SK-N-MC (cell line): ENCODE measurements at places on chromosomes 5 and 9.
A peak's percentile ranks its signal among the peaks of the same experiment; 100 is the strongest.

DNA sequence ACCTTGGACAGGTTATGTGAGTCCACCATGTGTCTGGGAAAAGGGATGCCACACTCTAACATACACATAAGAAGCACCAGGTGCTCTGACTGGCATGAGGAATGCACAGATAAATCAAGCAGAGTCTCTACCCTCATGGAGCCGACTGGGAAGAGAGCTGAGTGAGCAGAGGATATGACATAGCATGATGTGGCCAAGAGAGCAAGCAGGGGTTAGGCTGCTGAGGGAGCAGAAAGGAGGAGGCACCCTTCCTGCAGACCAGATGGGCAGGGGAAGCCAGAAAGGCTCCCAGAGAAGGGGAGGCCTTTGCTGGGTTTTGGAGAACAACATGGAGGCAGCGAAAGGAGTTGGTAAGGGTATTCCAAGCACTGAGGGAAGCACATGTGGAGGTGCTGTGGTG is 223.1 kb downstream of the GNA14 start:
- DNase-seq = no peak

DNA sequence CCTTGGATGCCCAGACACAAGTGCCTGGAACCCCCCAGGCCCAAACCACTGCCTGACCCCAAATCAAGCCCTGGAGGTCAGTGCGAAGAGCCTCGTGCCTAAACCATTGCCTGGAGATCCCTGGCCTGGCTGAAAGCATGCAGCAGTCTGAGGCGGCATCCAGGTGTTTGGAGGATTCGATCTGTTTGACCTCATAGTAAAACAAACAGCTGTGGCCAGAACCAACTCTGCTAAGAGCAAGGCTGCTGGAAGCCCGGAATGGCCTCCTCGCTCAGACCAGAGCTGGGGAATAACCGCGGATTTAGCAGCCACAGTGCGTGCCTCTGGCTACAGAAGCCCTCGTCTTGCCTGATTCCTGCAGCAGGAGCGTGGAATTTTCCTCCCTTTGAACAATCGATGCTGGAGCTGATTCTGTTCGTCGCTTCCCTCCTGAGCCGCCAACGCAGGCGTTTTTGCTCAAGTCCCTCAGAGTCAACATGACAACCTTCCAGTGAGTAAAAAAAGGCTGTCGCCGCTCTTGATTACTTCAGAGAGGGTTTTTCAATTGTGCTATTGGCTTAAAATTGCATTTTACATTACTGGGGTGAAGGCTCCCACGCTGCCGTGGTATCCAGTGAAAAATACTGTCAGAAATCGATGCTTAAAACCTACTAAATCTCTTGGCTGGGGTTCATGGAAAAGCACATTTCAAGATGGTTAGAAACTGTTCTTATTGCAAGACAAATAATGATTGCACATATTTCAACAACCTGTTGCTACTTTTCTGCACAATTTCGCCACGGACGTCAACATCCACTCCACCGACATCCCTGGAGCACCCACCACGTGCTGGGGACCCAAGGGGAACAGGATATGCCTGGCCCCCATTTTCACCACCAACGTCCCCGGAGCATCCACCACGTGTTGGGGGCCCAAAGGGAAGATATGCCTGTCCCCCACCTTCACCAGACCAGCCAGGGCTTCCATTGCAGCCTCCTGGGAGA is 190.0 kb downstream of the OLFM1 start:
- no peak for DNase-seq

DNA sequence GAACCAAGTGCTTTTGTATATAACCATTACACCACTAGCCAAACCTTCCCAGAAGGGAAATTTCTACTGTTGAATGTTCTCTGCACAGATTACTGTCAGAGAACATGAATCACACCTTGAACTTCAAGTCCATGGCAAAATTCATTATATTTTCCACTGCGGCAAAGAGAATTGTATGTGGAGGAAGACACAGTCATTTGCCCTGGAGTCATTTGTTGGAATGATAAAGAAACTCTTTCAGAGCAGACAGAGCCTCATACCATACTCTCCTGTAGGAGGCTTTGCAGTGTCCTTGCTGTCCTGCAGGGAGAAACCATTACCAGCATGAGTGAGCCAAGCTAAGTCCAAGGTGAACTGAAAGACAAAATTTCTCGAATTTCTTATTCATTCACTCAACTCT is 369.0 kb downstream of the ARHGEF28 start:
- DNase-seq = no peak

DNA sequence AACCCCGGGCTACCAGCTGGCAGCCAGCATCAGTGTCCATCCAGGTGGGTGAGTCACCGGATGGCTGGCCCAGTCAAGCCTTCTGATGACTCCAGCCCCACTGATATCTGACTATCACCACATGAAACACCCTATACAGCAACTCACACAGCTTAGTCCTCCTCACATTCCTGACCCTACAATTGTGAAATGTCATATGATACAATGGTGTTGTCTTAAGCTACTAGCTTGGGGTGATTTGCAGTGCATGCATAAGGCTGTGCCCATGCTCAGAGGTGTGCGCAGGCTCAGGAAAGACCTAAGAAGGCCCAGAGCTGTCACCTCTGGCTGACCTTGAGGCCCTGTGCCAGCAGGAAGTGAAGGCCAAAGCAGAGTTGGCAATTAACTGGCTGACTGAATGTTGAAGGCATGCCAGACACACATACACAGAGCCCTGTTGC is 21.5 kb upstream of the SEMA4D start:
- DNase-seq = no peak

- no peak for DNase-seq
Observed at GRCh38 chr5:151155775-151156506, 1.6 kb downstream of the ANXA6 start.

DNA sequence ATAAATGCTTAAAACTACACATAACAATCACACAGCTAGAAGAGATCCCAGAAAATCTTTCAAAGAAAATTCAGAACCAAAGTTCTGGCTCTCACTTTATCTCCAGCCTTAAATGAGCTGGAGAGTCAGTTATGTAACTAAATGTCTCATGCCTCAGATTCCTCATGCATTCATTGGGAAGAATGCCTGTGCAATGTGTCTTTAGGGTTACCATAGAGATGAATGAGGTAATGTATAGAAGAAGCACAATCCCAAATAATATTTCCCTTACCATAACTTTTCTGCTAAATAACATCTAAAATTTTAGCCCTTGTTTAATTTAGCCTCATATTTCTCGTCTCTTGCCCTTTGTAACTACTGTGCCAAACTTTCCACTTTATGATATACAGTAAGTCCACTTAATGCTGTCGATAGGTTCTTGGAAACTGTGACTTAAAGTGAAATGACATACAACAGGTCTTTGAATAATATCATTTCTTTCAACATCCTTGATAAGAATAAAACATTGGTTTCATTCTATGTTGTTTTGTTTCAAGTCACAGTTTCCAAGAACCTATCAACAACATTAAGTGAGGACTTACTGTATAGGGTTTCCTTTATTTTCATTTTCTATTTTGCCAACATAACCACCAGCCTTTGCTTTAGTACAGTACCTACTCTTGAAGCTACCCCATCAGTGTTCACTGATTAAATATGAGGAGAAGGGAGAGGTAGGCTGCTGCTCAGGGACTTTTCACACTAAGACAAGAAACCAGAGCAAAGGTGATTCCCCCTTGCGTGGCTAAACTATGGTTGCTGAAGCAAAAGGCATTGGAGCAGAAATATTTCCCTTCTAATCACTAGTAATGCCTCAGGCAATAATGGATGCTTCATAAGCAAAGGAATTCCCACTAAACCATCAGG is 295.7 kb upstream of the PTGER4 start:
- DNase-seq = peak; percentile 32

- no peak for DNase-seq
Observed at GRCh38 chr9:3888497-3888858, 362.7 kb upstream of the RFX3 start.

DNA sequence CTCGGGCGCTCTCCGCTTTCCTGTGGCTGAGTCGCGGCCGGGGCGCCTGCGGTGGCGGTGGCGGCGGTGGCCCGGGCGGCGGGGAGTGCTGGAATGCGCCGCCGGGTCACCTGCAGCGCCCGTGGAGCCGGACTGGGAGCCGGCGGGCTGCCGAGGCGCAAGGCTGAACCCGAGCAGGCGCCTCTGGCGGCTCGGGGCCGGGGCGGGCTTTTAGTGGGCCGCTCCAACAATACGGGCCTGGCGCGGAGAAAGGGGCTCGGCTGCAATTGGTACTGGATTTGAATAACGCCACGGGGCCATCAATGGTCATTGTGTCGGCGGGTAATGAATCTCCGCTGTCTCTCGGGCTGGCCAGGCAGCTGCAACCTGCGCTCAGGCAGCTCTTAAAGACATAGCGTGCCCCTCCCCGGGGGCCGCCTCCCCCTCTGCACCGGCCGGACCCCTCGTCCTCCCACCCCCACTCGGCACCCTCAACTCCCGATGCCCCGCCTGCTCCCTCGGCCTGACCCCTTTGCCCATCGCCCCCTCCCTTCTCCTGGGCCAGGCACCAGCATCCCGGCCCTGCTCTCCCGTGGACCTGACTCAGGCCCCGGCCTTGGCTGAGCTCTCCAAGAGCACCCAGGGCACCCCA is 22.1 kb downstream of the URM1 start:
- no peak for DNase-seq

DNA sequence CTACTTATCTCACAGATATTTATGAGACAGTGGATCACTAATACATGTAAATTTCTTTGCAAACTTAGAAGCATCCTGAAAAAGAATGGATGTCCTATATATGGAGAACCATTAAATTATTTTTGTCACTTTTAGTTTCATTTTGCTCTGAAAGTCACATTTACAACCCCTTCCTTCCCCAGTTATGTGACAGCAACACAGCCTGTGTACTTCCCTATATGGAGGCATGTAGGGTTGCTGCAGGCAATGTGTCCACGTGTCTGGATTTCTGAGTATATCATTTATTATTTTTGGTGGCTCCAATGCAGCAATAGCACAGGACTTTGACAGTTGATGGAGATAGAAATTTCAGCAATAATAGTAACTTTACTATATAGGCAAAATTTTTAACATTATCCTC is 156.4 kb downstream of the ST8SIA4 start:
- no peak for DNase-seq

GRCh38 chr9:108468364-108468763 is 387.4 kb downstream of the ACTL7B start:
- DNase-seq = no peak

DNA sequence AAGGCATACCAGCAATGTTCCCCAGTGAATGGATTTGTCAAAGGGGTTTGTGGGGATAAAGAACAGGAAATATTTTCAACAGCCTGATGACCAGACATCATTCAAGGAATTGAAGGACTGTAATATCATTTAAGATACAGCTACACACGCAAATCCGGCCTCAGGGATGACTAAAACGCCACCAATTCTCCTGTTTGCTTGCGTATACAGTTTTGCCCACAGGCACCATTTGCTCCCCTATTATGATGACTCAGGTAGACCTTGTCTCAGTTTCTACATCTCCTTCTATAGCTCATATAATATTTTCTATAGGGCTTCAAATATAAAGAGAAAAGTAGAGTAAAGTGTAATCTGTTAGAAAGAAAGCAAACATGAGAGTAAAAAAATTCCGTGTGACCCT is 29.7 kb upstream of the ITGA1 start:
- DNase-seq = no peak

GRCh38 chr9:76932265-76932664 is 26.4 kb upstream of the PRUNE2 start:
- DNase-seq = no peak

DNA sequence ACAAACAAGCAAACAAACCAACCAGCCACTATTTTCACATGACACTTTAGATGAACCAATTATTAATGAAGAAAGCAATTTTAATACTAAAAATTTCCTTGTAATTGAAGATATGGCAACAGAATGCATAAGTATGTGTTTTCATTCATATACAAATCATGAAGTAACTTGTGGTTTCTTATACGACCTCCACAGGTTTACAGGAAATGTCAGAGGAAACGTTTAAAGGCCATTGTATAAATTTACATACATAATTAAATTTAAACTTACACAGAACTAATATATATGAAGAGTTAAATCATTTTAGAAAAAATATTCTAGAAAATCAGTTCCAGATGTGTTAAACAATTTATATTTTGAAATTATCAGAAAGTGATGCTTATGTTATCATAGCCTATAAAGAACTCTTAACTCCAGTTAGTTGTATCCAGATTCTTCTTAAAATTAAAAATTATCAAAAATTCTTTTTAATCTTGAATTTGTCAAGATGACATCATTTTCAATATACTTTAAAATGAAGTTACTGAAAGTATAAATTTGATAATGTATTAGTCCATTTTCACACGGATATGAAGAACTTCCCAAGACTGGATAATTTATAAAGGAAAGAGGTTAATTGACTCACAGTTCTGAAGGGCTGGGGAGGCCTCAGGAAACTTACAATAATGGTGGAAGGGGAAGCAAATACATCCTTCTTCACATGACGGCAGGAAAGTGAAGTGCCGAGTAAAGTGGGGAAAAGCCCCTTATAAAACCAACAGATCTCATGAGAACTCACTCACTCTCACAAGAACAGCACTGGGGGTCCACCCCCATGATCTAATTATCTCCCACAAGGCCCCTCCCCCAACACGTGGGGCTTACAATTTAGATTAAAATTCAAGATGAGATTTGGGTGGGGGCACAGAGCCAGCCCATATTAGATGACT is 192.0 kb downstream of the PIK3R1 start:
- DNase-seq = peak; percentile 94

DNA sequence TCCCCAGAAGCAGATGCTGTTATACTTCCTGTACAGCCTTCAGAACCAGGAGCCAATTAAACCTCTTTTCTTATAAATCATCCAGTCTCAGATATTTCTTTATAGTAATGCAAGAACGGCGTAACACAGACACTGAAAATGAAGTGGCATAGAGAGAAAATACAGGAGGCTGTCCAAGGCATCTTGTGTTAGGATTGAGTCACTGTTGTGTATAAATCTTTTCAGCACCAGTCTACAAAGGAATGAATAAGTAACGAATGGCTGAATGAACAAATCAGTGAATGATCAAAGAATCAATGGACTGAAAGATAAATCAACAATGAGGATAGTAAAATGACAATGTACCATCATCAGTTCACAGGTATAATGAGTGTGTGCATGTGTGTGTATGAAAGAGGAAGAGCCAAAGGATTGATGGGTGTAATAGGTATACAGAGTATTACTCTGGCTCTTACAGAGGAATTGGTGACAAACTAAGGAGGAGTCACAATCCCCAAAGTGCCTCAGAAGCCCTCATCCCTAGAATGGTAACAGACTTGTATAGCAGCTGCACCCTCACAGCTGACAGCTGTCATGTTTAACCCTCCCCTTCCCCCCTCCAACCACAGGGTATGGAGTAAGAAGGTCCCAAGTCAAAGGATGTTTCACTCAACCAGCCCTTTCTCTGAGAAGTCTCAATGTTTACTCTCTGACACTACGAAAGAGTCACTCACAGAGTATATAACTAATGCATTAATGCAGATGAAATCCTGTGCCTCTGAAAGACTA is 29.8 kb upstream of the MIER3 start:
- no peak for DNase-seq

DNA sequence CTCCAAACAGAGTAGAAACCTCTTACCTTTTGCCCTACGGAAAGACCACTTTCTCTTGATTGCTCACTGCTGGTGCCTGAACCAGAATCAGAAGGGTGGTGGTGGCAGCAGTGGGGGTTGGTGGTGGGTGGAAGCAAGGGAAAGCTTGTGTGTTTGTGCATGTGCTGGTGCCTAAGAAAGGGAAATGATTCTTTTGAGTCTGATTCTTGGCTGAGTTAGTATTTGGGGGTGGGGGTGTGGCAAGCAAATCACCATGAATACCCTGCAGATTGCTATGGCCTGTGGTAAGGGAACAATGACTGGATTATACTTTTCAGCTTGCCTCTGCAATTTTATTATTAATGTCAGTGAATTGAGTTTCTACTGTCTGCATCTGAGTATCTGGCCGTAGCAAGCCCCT is 106.6 kb downstream of the ARHGAP26 start:
- no peak for DNase-seq
